Activated CD4-positive, CD25-positive, alpha-beta regulatory T cell (primary cell): ENCODE measurements at places on chromosomes 13 and 19.
A peak's percentile ranks its signal among the peaks of the same experiment; 100 is the strongest.

DNA sequence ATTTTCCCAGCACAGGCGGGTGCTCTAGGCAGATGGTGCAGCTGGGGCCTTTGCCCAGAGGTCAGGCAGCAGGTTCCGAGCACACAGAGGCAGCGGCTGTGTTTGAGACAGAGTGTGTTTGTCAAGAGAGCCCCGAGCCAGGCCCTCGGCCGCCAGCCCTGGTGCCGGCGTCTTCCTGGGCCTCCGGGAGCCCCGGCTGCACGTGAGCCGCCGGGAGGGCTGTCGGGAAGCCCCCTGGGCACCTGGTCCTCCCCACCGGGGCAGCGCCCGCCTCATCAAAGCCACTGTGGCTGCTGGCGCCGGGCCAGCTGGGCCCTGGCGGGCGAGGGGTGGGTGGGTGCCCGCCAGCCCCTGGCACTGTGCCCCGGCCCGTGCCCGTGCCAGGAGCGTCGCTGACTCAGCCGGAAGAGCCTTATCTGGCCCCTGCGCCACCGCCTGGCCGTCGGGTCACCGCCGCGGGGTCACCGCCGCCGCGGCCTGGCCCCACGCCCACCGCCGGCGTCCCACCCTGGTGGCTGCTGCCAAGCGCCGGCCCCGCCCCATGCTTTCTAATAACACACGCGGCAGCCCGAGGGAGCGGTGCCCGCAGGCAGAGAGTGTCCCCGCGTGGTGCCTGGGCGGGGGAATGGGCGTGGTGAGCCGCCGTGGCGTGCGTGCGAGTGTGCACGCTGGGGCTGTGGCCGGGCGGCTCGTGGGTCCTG lies 14.9 kb downstream of the ARID3A start:
- DNase-seq, result peak; percentile 56

DNA sequence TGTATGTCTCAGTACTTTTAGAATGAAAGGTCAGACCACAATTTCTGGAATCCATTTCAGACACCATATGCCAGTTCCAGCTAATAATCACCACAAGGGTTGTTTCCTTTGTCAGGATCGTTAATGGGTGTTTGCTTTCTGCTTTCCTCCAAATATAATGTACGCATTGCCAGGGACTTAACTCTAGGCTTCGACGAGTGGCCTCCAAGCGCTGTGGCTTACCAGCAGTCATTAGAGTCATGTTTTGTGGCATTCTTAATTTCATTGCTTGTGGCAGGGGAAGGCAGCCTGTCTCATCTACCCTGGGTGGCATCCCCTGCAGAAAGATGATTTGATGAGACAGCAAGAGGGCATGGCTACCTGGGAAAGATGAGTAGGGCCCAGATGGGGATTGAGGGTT lies 22.5 kb downstream of the SAFB start:
- DNase-seq, result no peak

DNA sequence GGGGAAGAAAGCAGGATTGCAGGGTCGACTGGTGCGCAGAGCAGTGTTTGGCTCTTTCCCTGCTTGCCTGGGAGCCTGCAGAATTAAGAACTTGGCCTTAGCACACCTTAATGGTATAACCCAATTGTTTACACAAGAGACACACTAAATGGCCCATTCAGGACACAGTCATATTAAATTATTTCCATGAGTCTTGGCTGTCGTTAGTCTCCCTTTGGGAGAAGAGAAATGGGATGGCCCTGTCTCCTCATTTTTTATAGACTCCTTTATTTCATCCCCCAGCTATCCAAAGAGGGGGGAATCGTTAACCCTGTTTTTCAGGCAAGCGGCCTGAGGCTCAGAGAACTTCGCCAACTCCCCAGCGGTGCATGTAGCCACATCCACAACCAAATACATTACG lies 282.5 kb downstream of the SUCLA2 start:
- no peak for DNase-seq

- no peak for DNase-seq
These were observed 653.1 kb downstream of the LIG4 start for GRCh38 chr13:107562203-107562602.

DNA sequence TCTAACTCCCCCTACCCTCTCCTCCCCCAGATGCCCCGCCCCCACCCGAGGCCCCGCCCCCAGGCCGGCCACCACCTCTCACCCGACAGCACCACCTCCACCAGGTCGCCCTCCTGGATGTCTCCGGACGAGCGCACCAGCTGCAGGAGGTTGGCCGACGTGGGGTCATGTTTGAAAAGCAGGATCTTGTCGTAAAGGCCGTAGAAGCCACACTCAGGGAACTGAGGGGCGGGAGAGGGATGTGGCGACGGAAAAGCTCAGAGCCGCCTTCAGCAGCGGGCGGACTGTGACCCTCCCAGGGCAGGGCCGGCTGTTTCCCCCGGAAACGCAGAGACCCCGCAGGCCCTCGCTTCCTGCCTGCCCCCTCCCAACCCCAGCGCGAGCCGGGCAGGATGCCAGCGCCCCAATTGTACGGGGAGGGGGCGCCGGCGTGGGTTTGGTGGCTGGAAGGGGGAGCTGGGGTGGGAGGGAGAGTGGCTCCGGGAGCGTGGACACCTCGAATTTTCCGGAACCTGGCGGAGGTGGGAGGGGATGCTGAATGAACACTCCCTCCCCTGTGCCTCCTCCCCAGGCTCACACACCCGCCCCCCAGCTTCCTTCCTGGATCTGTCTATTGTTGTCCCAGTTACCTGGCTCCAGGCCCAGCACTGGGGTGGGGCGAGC lies 3.0 kb downstream of the PRKD2 start:
- peak; percentile 46 for DNase-seq

- DNase-seq, result no peak
These were observed 1505.1 kb upstream of the SLC10A2 start for GRCh38 chr13:104571161-104571892.

- DNase-seq, result no peak
These were observed 3.6 kb upstream of the HPN start for GRCh38 chr19:35037716-35038622.

DNA sequence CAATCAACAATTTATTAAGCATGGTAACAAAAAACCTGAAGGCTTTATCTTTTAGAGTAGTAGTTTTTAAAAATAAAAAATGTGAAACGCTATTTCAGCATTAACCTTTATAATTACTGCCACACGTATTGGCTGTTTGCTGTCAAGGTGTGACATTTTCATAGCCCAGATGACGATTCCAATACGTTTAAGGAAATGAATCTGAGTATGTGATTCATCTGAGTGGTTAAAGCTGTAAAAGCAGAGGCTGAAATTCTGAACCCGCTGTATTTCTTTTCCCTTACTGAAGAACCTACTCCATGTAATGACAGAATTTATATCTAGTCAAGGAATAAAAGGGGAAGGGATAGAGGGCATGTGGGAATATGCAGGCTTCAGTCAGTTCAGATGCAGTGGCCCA lies 166.0 kb downstream of the LMO7 start:
- DNase-seq, result no peak

- no peak for DNase-seq
These were observed 16.2 kb downstream of the CERS1 start for GRCh38 chr19:18879579-18880373.

GRCh38 chr13:33743438-33744368 lies 74.2 kb upstream of the RFC3 start:
- no peak for DNase-seq

DNA sequence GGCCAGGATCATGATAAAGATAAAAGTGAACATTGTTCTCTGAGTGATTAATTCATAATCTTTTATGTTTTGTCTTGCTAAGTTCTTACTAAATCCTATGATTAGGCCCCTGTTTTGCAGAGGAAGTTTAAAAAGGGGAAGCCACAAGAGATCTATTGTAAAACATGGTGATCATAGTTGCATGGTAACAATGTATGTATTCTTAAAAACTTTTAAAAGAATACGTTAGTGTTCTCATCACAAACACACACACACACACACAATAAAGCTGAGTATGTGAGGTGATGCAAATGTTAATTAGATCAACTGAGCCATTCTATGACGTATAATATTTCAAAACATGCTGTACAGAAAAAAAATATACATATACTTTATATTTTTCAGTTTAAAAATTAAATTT lies 51.2 kb downstream of the MBD3L2B start:
- no peak for DNase-seq

- no peak for DNase-seq
These were observed 18.8 kb downstream of the MTRF1 start for GRCh38 chr13:41244556-41244955.

DNA sequence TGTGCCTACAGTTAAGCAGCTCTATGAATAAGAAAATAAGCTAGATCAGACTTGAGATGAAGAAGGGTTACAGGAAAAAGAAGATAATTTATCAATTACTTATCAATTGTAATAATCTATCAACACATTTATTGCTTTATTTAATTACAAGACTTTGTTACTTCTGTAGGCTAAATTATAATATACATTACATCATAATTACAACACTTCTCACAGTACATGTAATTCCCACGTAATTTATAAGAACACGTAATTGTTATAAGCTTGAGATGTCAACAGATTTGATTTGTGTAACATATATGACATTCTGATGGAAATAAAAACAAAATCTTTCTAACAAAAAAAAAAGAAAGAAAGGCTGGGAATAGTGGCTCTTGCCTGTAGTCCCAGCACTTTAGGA lies 36.8 kb downstream of the NEK5 start:
- no peak for DNase-seq

DNA sequence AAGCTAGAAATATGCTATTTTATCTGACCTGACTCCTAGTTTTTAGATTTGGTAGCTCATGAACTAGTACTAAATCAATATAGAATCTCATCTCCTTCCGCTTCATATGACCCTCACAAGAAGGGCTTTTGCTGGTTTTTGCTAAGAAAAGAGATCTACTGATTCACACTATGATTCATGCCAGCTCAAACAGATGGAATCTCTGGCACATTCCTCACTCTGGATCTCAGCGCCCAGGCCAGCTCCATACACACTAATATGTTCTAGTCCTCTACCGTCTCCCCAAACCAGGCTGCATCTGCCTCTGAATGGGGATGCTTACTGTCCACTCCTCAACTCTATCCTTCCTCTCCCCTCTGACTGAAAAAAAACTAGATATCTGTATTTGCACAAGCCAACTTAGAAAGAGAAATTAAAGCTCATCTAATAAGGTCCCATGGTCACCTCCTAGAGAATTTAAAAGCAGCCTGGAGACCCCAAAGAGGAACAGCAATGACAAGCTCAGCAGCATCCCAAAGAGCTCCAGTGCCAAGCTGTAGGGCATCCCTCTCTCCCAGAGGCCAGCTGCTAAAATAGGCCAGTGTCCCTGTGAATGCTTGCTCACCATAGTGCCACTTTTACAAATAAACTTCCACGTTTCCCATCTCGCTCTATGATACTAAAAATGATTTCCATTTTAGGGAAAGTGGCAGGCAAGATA lies 74.9 kb downstream of the LHFPL6 start:
- DNase-seq, result no peak

GRCh38 chr13:52165411-52165810 lies 6.0 kb upstream of the NEK3 start:
- DNase-seq, result no peak

DNA sequence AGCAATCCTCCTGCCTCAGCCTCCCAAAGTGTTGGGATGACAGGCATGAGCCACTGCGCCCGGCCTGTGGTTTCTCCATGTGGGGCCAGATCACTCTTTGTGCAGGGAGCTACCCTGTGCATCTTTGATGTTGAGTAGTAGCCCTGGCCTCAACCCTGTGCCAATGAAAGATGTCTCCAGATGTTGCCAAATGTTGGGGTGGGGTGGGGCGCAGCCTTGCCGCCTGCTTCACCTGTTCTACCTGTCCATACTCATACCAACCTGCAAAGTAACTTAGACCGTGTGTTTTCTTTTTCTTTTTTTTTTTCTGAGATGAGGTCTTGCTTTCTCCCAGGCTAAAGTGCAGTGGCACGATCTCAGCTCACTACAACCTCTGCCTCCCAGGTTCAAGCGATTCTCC lies 20.9 kb downstream of the IER2 start:
- DNase-seq, result no peak

DNA sequence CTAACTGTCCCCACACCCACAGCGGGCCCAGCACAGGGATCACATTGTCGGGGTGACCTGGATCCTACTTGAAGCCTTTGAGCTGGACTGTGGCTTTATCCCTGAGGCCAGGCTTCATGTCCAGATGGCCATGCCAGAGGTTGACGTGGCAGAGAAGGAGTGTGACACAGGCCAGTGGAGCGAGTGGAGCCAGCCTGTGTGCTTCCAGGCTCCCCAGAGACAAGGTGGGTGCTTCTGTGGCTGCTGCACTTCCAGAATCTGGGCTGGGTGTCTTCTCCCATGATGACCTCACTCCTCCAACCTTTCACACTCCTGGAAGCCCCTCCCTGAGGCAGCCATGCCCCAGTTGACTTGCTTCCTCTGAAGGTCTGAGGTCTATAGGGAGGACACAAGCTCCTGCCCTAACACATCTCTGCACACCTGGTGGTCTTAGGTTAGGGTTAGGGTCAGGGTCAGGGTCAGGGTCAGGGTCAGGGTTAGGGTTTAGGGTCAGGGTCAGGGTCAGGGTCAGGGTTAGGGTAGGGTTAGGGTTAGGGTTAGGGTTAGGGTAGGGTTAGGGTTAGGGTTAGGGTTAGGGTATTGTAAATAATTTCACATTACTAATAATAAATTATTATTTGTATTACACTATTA lies 13.1 kb upstream of the MZF1 start:
- no peak for DNase-seq

DNA sequence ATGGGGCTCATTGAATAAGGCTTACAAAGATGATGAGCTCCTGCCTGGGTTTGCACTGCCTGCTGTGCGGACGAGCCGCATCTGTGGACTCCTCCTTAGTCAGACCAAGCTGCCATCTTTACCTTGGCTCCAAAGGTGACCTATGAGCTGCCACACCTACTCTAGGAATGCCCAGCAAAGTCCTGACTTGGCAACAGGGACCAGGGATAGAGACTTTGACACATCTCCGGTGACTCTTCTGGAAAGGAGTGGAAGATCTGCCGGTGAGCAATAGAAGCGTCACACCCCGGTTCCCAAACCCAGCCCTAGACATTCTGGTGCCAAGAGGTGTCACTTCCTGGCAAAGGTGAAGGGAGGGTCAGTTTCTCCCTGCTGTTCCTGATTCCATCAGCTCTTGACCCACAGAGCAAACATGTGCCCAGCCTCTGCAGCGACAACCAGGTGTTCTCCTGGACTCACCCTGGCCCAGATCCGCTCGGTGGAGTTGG lies 50.2 kb upstream of the GTF3A start:
- no peak for DNase-seq

GRCh38 chr13:46983881-46984280 lies 87.0 kb upstream of the HTR2A start:
- no peak for DNase-seq

- no peak for DNase-seq
These were observed 23.1 kb upstream of the INTS6 start for GRCh38 chr13:51475727-51476501.

DNA sequence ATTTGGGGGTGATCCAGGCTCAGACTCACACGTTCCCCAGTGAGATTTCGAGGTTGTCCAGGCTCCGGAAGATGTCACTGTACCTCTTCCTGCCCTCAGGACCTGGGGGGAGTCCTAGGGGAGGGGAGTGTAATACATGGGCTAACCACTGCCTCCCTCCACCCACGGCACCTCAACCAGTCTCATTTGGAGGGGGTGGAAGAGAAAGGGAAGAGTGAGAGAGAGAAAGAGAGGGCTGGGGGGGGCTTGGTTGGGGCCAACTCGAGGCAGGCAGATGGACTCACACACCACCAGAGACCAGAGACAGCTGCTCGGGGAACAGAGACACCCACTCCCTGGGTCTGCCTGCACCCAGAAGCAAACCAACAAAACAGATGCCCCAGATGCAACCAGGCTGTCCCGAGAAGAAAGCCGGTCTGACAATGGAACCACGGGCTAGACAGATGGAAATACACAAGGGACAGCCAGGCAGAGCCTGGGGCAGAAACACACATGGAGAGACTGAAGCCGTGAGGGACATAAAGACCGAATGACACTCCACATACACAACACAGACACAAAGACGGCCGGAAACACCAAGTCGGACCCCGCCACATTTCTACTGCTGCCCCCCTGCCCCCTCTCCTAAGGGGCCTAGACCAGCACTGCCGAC lies 825 bp downstream of the GMIP start:
- DNase-seq, result no peak
